ENCODE measurements at places on chromosomes 2 and 18.

- no peak for DNase-seq
These were observed 112.2 kb upstream of the NABP1 start for GRCh38 chr2:191565647-191566198.

GRCh38 chr2:391696-392095 lies 103.8 kb upstream of the ALKAL2 start:
- no peak for DNase-seq

DNA sequence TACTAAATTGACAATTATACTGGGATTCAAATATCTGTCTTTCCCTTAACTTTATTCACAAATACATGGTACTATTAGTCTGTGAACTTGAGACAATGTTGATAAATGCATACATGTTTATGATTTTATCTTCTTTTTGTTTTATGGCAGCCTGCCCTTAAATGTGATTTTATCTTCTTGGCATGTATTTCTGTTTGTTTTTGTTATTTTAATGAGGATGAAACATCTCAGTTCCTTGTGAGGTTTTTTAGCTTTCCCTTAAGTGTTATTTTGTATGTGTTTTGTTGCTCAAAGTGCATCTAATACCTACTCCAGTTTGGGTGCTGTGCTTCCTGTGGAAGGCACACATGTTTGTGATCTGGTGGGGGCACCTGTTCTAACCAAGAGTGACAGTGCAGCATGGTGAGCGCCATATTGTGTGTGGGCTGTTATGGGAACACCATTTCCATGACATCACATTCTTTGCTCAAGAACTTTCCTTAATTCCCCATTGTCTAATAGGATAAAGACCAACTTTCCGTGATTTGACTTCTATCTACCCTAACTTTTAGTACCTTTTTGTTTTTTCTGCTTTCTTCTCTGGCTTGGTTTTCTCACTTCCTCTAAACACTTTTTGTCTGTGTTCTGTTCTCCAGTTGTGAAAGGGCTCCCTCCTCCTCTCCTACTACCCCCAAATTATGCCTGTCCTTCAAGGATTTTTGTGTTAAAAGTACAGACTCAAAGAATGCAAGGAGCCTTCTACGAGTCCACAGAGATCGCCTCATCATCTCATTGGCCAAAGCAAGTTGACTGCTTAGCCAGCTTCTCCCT lies 162.1 kb upstream of the TTC39C start:
- DNase-seq: no peak

DNA sequence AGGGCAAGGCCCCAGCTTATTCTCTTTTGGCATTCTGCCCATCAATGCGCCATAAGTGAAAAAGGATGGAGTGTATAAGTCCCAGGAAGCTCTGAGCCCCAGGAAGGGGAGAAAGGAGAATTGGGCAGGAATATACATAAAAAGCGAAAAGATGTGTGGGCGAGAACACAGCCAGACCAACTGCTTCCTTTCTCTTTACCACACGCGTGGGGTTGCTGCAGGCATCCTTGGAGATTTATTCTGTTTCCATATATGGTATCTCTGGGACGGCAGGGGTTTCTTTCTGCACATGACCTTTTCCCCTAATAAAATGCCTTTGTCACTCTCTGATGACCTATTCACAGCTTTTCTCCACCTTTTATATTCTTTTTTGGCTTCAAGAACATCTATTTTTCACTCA lies 440.5 kb downstream of the NBAS start:
- no peak for DNase-seq

DNA sequence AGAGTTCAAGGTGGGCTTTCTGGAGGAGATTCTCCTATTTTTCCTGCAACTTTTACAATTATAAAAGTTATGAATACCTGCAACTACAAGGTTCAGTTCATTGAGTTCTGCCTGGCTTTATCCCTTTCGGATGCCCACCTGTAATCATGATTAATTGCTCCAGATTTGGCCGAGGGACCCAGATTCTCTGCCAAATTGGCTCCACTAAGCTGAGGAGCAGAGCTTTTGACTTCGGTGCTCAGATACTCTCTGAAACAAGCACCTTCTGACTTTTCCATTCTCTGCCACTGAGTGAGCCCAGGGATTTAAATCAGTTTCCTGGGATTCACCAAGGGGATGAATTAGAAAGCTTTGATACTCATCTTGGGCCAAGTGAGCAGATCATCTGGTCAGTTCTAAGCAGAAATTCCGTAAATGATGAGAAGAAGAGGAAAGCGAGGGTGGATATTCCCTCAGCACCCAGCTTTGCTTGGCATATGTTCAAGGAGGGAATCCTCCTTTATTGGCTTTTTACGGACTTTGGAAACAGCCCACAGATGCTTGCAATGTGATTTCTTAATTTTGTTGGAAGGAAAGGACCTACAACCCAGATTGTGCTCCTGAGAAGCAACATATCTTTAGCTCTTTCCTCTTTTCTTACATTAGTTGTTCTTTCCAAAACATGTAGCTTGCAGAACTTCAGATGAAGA lies 179.2 kb downstream of the SETBP1 start:
- no peak for DNase-seq

- DNase-seq: no peak
These were observed 56.4 kb downstream of the MERTK start for GRCh38 chr2:111954602-111955332.

- DNase-seq: no peak
These were observed 29.5 kb downstream of the TMEM163 start for GRCh38 chr2:134689315-134689714.

GRCh38 chr18:3546106-3546505 lies 96.1 kb downstream of the TGIF1 start:
- DNase-seq: no peak

GRCh38 chr2:16167870-16168426 lies 227.6 kb downstream of the MYCN start:
- no peak for DNase-seq

- DNase-seq: no peak
These were observed 7.7 kb downstream of the ITGB1BP1 start for GRCh38 chr2:9415516-9416169.

- DNase-seq: no peak
These were observed 230.5 kb downstream of the BCL2 start for GRCh38 chr18:63089041-63089440.

DNA sequence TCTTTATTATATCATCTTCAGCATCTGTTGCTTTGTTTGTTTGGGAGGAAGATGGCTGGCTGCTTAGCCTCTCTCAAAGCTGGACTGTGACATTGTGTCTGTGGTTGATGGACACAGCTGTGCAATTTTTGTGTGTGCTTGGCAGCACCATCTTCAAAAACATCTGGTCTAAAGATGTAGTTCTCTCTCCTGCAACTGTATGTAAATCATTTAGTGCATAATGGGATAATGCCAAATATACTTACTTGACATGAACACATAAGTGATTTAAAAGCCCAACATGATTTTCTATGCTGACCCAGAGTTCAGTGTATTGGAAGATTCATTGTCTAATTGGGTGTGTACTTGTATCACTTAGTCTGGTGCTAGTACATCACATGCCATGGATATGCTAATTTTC lies 112.2 kb downstream of the MAP4K4 start:
- DNase-seq: no peak

DNA sequence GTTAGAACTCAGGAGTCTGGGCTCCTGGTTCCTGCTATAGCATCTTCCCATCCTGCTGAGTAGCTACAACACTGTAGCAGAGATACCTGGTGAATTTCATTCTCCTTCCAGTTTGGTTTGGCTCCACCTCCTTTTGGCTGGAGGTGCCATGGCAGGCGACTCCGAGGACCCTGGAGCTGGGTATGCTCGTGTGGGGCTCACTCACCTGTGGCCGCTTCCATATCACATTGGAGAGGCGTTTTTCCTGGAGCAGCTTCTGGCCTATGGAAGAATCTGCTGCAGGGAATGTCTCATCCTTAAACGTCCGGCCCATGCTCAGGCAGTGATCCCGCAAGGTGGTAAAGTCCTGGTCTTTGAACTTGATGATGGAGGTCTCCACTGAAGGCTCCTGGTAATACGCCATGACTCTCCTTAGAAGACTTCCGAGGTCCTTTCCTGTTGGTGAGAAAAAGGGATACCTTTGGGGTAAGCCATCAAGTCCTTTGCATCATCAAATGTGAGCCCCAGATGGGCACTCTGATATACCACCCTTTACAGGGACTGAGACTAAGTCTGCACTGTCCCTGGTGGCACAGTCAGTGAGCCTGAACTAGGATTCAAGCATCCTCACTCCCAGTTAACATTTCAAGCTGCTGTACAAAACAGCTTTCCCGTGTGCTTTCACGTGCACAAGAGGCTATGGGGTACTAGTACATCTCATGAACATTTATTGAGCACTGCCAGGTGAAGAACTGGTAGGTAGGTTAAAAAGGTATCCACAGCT lies 20.1 kb downstream of the CAPN13 start:
- no peak for DNase-seq

- DNase-seq: no peak
These were observed 8.8 kb downstream of the IWS1 start for GRCh38 chr2:127517465-127517864.

- DNase-seq: no peak
These were observed 24.1 kb upstream of the ANXA4 start for GRCh38 chr2:69717861-69718273.

- peak; percentile 36 for DNase-seq
These were observed 94.8 kb upstream of the CXCR4 start for GRCh38 chr2:136212426-136213378.

GRCh38 chr2:53315149-53315548 lies 452.5 kb upstream of the CHAC2 start:
- DNase-seq: no peak

All from activated CD4-positive, alpha-beta T cell treated with anti-CD3 and anti-CD28 coated beads, Interleukin-2, Interleukin-4, amounts not matched to agents 100 ng/mL and 50 ng/mL, durations not matched to agents 16 hours and 8 hours (primary cell).